NCI-H82 (cell line): ENCODE measurements at places on chromosomes 13 and 19.

DNA sequence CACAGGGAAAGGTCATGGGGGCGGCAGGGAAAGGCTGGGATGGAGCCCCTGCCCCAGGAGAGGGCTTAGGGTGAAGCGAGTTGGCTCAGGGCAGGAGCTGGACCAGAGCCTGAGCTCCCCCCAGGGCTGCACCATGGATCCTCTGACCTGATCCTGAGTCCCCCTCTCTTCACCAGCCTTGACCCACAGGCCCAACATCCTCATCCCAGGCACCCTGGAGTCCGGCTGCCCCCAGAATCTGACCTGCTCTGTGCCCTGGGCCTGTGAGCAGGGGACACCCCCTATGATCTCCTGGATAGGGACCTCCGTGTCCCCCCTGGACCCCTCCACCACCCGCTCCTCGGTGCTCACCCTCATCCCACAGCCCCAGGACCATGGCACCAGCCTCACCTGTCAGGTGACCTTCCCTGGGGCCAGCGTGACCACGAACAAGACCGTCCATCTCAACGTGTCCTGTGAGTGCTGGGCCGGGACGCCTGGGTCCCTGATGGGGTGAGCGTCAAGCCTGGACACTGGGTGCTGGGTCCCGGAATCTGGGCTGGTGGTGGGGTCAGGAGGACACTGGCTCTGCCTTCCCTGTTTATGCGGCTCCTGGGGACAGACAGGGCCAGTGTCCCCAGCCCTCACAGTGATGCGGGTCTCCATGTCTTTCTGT, 842 bp downstream of the SIGLEC9 start:
- DNase-seq: no peak

GRCh38 chr19:46718934-46719622, 2.2 kb upstream of the PRKD2 start:
- DNase-seq: peak; percentile 42

DNA sequence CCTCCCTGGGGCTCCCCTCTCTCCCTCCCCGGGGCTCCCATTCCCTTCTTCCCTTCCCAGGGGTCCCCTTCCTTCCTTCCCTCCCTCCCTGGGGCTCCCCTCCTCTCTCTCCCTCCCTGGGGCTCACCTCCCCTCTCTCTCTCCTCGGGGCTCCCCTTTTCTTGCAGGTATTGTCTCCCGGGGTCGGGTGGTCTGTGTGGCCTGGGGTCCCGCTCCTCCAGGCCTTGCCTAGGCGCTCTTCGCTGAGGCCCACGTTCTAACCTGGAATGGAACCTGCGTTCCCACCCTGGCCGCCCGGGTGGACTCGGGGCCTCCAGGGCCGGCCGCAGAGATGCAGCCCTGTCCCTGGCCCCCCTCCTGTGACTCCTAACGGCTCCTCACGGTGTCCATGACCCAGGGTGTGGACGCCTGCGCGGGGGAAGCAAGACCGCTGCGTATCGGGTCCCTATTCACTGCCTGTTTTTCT, 940 bp upstream of the DCUN1D2 start:
- peak; percentile 50 for DNase-seq

DNA sequence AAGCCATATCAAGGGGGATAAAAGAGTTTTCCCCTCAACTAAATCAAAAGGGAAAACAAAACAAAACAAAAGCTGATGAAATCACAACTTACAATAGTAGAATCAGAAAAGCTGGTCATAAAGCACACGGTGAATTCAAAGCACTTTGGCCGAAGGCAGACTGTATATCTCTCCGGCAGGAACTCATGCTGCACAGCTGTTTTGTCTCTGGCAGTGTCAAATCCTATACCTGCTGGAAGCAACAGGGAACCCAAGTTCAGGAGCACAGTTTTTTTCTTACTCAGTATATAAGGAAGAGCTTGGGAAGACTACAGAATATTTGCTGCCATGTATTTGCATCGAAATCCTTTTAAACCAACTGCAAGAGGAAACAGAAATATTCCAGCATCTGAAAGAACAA, 213.7 kb downstream of the RFC3 start:
- DNase-seq: peak; percentile 24

GRCh38 chr19:39566064-39566463, 26.1 kb upstream of the EID2 start:
- DNase-seq: no peak

DNA sequence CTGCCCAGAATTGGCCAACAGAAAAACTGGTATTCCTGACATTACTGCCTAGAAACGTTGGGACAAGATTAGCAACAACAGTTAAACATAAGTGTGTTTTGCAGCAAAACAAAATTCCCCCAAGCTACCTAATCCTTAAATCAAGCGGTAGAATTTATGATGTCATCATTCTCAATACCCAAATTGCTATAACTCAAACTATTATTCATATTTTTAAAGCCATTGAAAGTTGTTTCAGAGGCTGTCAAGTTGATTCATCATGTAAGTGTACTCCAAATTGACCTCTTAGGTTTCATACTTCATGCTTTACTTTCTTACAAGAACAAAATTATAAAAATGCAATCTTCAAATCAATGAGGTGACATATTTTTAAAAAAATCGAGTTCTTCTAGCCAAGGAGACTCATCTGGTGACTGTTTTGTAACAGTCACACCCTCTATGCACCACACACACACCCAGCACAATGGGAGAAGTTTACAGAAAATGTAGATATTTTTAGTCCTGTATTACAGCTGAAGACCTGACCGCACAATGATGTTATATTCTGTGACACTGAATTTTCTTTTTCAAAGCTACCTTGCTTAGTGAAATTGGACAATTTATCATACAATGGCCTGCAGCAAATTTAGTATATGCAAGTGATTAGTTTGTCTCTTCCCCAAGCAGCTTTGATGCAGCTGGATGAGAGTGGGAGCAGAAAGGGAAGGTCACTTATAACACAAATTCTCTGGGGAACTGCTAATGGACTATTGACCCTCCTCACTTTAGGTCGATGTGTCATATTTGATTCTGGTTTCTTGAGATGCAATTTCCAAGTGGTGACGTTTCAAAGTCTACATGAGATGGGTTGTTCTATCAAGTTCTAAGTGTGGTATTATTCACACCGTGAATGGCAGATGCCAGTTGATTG, 345.3 kb upstream of the OBI1 start:
- no peak for DNase-seq

- DNase-seq: no peak
Observed at GRCh38 chr19:1551068-1552040, 16.8 kb downstream of the MEX3D start.

DNA sequence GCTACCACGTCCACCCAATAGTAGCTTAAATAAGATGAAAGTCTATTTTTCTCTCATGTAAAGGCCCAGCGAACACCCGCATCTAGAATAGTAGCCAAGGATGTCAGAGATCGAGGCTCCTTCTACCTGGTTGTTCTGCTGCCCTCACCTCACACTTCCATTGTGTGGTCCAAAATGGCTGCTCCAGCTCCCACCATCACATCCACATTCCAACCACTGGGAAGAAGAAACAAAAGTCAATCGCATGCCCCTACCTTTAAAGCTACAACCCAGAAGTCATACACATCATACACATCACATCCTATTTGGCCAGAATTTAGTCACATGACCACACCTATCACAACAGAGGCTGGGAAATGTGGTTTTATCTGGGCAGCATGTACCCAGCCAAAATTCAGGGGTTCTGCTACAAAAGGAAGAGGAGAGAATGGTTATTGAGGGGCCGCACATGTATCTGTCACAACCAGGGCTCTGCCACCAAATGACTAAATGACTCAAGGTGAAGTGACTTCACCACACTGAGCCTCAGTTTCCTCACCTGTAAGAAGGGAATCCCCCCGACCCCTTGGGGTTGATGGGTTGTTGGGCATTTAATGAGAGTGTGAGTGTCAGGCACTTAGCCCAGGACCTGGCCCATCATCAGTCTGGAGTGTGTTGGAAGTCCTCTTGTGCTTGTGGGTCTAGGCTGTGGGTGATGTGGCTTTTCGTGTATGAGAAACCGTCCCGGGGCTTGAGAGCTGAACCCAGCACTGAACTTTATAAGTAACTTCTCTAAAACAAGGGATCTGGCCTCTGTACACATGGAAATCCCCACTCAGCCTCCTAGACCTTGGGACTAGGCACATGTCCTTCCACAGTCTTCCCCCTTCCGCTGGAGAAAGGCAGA, 10.2 kb upstream of the CBLC start:
- no peak for DNase-seq

GRCh38 chr19:6101291-6101825, 8.9 kb downstream of the RFX2 start:
- DNase-seq: no peak

- DNase-seq: peak; percentile 74
Observed at GRCh38 chr19:3125900-3126524, 9.8 kb upstream of the GNA15 start.

- DNase-seq: no peak
Observed at GRCh38 chr19:4059891-4060620, 6.6 kb downstream of the ZBTB7A start.

- no peak for DNase-seq
Observed at GRCh38 chr13:113187263-113187669, 21.2 kb downstream of the PCID2 start.

- no peak for DNase-seq
Observed at GRCh38 chr19:43452582-43452981, 12.8 kb downstream of the LYPD3 start.

DNA sequence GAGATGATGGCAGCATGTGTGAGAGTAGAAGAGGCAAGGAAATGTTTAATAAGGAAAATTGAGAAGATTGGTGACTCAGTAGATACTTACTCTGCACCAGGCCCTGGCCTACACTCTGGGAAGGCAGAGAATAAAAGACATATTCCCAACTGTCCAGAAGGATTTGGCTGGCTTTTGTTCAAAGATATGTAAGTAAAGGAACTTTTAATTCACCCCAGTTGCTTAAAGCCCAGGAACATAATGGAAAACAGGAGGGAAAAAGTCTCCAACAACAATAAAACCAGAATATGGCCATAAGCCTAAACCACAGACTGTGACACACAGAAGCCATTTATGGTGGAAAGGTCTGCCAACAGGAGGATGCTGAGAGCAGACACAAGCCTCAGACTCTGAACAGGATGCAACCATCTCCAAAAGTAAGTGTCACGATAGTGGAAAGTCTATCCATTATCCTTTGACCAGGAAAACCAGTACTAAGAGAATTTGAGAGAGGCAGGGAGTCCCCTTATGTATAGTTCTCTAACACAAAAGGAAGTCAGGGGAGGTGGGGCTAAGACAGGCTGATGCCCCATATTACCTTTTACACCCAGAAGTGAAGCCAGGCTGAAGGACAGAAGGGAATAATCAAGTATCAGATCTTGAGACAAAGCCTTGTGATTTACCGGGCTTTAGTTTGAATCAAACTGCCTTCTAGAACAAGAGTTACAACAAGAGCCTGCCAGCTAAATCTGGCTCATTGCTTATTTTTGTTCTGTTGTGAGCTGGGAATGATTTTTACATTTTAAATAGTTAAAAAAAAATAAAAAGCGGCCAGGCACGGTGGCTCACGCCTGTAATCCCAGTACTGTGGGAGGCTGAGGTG, 169.5 kb upstream of the STARD13 start:
- DNase-seq: no peak

- no peak for DNase-seq
Observed at GRCh38 chr13:86585835-86586234, 786.6 kb upstream of the SLITRK6 start.

- DNase-seq: no peak
Observed at GRCh38 chr13:75013818-75014217, 468.2 kb downstream of the TBC1D4 start.

DNA sequence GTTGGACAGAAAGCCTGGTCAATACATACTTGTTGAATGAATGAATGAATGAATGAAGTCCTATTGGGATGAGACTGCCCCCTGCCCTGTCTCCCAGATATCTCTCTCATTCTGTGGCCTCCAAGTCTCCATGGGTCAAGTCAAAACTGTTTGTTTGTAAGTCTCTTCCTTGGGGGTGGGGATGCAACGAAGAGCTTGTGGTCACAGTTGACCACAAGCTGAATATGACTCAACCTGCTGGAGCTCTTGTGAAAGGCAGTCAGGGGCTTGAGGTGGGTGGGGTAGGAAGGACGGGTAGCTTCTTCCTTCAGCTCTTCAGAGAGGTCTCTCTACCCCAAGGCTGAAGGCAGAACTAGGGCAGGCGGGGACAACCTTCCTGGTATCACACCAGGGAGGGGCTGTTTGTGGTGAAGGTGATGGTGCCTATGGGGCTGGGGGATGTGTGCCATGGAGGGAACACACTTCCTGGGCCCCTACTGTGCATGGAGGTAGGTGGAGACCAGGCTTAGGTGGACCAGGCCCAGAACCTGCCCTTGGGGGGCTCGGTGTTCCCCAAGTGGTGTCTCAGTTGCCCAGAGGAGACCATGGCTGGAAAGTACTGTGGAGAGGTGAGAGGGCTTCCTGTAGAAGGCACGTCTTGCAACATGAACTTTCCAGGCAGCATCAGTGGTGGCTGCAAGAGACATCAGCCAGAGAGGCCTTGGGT, 8.0 kb downstream of the MYO1F start:
- no peak for DNase-seq

GRCh38 chr13:113941571-113942191, 32.2 kb downstream of the C13orf46 start:
- DNase-seq: no peak

GRCh38 chr13:45132369-45133064, 12.2 kb downstream of the GTF2F2 start:
- DNase-seq: no peak

DNA sequence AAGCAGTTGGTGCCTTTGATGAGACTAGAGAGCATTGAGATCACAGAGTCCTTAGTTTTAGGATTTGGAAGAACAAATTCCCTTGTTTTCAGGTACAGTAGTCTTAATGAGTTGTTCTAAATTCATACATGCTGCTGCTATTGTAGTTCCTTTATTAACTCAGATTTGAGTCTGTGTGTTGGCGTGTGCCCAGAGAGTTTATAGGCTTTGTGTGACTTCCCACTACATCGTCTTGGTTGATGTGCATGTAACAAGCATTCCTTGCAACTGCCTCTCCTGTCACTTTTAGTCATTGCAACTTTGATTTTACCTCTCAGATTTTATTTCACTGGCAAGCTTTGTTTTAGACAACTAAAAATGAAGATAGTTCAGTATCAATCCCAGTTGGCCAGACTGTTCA, 135.5 kb downstream of the ZAR1L start:
- DNase-seq: peak; percentile 32

DNA sequence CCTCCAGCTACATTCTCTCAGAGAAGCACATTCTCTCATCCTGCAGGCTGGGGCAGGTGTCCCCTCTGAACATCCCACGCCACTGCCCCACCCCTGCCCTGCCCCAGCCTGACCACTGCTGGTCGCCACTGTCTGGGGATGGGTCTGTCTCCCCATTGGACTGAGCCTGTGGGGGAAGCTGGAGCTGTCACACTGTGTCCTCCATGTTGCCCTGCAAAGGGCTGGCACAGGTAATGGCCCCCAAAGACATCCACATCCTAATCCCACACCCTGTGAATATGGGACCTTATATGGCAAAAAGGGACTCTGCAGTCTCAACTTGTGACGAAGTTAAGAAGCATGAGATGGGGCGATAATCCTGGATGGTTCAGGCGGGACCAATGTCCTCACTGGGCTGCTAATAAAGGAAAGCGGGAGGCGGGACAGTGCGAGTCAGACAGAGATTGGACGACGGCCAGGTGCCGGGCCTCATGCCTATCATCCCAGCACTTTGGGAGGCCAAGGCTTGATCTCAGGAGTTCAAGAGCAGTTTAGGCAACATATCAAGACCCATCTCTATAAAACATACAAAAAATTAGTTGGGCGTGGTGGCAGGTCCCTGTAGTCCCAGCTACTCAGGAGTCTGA, 9.1 kb downstream of the AP2S1 start:
- DNase-seq: no peak

- DNase-seq: no peak
Observed at GRCh38 chr19:5086725-5087439, 118.0 kb downstream of the KDM4B start.
